ENCODE measurements at places on chromosomes 3 and 15. TPM values are rescaled to one million over a fixed set of nuclear protein-coding genes. Genes with fewer than 3 reads are reported as not detected.

The DNAH1 gene
- polyA plus RNA-seq, result 6.9 TPM

The ADAMTS7 gene
- 18.7 TPM for polyA plus RNA-seq

DNA sequence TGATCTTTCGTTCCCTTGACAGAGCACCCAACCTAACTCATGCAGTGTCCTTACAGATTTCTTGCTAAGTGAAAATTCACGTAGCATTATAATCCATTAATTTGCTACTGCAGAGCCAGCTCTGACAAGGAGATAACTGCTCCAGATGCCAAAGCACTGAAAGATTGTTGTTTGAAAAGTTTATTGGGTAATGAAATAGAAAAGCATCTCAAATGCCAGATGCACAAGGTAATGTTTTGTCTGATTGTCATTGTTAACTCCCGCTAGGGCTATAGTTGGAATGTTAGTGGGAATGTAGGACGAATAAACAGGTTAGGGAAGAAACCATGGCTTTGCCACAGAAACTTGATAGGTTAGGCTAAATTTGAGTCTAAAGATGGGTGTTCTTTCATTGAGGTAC is 20.2 kb upstream of the SLC2A2 start:
- no peak for DNase-seq

DNA sequence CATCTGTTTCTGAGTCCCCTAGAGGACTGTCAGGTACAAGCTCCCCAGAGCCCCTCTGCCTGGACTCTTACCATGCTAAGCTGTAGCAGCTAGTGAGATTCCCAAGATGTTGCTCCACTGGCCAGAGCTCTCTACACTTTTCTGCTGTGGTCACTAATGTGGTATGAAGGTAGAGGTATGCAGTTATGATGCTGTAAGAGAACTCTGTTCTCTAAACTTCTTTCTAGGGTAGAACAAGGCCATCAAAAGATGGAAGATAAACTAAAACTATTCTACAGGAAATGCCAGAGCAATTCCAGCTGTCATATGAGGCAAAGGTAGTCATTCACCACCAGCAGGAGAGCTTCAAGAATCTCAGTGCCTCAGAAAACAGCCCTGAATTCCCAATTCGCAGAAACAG is 517.4 kb upstream of the ARRDC4 start:
- DNase-seq, result no peak

The PODXL2 gene
- 46.1 TPM for polyA plus RNA-seq

DNA sequence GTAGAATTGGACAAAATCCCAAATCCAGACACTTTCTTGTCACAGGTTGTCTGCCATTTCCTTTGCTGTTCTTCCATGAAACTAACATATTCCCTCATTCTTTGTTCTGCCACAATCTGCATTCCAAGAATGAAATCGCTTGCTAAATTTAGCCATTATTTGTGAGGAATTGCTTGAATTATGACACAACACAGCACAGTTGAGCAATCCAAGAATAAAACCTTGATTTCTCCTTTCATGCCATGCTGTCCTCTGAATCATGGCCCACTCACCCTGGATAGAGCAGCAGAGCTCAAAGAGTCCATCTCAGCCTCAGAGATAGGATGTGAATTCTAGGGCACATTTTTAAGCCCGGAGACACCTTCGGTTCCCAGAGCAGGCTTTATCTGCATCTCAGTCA is 35.2 kb upstream of the GREM1 start:
- no peak for DNase-seq

GRCh38 chr3:39812537-39812936 is 3.1 kb downstream of the MYRIP start:
- no peak for DNase-seq

The SLCO2A1 gene
- polyA plus RNA-seq, result 18.0 TPM

- DNase-seq, result no peak
These were observed 675 bp downstream of the BRPF1 start for GRCh38 chr3:9732080-9732739.

- no peak for DNase-seq
These were observed 196.5 kb upstream of the ZPLD1 start for GRCh38 chr3:102238362-102238761.

The LMAN1L gene
- not detected for polyA plus RNA-seq

The GPR149 gene
- not detected for polyA plus RNA-seq

GRCh38 chr3:146777941-146778340 is 172.8 kb upstream of the PLSCR5 start:
- no peak for DNase-seq

DNA sequence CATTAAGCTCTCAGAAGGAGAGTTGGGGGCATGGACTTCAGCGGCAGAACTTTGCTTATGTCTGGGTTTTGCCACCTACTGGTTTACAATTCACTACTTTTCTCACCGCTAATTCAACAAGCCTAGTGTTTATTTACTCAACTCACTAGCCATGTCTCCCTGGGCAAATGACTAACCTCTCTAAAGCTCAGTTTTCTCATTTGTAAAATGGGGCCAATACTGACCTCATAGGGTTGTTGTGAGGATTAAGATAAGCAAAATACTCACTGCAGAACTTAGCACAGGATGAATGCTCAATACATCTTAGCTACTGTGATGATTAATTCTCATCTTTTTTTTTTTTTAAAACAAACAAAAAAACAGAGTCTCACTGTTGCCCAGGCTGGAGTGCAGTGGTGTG is 106.3 kb downstream of the CADPS start:
- DNase-seq, result no peak

GRCh38 chr15:31803388-31803884 is 226.9 kb upstream of the CHRNA7 start:
- no peak for DNase-seq

DNA sequence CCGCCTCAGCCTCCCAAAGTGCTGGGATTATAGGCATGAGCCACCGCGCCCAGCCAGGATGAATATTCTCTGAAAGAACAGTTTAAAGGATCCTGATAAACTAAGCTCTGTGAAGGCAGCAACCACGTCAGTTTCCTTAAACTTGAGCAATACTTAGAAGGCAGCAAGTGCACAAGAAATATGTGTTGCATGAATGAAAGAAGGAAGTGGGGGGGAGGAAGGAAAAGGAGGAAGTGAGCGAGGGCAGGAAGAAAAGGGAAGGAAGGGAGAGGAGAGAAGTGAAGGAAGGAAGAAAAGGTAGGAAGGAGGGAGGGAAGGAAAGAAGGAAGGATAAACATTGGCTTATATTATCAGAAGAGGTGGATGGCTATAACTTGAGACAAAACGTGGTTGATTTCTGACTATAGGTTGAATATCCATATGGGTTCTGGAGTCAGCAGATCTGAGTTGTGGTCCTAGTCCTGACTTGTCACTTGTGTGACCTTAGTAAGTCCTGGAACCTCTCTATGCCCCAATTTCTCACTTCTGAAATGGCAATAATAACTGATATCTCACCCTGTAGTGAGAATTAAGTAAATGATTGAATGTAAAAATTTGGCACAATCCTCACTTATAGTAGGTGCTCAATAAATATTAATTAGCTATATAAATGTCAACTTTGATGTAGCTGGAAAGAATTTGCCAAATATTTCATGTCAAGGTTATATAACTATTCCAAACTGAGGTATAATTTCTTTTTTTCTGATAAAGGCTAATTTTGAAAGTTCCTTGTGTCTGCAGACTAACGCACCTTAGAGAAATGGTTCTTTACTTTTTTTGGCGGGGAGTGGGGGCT is 12.0 kb upstream of the SEMA4B start:
- DNase-seq, result no peak

The SNX33 gene
- polyA plus RNA-seq, result 19.9 TPM

The EPHB1 gene
- 6.8 TPM for polyA plus RNA-seq

The FANCD2OS gene
- polyA plus RNA-seq, result not detected

The ZNF502 gene
- polyA plus RNA-seq, result 14.0 TPM

The KIF23 gene
- 36.5 TPM for polyA plus RNA-seq

The CLDN16 gene
- 40.8 TPM for polyA plus RNA-seq

GRCh38 chr3:100080573-100080972 is 33.7 kb downstream of the FILIP1L start:
- no peak for DNase-seq

DNA sequence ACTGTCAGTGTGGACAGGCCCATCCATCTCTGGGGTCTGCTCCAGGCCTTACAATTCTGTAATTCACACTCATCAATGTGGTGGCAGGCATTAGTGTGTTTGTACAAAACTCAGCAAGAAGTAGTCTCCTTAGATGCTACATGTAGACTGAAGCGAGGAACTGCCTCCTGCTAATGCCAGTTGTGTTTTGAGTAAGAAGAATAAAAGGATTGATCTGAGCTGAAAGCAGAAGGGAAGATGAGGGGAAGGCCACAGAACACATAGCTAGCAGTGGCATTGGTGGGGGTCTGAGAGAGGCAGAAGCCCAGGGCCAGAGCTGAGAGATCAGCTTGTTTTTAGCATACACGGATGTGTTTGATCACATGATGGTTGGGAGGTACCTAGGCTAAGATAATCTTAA is 144.1 kb downstream of the TIGIT start:
- DNase-seq, result no peak

DNA sequence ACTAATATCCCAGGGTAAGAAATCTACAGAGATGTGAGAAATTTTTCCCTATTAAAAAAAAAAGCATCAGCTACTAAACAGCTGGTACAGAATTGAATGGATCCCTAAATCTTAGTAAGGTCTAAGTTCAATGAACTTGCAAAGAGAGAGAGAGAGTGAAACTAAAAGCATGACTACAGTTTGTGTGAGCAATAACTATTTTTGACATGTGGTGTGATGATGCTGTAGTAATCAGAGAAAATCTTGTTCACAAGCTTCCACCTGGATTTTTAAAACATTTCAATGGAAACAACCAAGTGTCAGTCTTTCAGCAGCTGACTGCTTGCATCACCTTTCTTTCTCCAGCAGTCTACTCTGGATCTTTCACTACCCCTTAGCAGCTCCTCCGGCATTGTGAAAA is 45.2 kb upstream of the ABI3BP start:
- no peak for DNase-seq

DNA sequence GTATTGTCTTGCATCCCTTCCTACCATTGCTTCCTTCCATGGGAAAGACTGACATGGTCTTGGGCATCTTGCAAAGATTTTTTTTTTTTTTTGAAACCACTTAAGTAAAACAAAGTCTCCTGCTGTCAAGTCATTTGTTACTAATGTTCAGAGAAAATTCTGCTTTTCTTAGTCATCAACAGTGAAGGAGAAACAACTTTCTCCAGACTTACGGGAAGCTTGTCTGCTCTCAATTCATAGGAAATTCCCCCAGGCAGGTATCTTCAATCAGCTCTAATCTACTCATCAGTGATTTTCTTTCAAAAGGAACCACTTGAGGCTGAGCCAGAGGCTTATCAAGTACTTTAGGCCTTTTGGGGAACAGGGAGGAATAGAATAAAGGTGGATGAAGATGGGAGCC is 15.9 kb upstream of the DRD3 start:
- DNase-seq, result no peak

DNA sequence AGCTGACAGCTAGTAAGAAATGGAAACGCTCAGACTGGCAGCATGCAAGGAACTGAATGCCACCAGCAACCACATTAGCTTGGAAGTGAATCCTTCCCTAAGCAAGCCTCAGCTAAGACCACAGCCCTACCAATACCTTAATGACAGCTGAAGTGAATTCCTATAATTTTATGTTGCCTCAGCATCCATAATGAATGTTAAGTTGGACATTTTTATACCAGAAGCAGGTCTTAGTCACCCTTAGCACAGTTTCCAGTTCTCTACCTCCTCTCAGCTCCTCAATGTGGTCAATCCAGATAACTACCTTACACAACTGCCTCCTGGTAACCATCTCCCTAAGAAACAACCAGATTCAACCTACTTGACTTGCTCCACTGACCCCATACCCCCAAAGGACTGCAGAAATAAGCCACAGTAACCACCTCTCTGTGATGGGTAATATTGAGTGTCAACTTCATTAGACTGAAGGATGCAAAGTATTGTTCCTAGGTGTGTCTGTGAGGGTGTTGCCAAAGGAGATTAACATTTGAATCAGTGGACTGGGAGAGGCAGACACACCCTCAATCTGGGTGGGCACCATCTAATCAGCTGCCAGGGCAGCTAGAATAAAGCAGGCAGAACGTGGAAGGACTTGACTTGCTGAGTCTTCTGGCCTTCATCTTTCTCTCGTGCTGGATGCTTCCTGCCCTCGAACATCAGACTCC is 33.5 kb downstream of the NEDD4 start:
- DNase-seq, result no peak
